ENCODE measurements at places on chromosomes 16 and 17. TPM values are rescaled to one million over a fixed set of nuclear protein-coding genes. Genes with fewer than 3 reads are reported as not detected.

RHOT1 gene
- total RNA-seq, result 61.8 TPM

CCL7 gene
- total RNA-seq, result not detected

SLC35G6 gene
- not detected for total RNA-seq

TOM1L2 gene
- total RNA-seq, result 44.3 TPM

CREBBP gene
- 41.5 TPM for total RNA-seq

PPY gene
- not detected for total RNA-seq

SOX8 gene
- 61.3 TPM for total RNA-seq

NPIPA2 gene
- not detected for total RNA-seq

RNU2-1 gene
- total RNA-seq, result not detected

CCL13 gene
- total RNA-seq, result 1.5 TPM

CCDC137 gene
- 11.9 TPM for total RNA-seq

KIF2B gene
- total RNA-seq, result not detected

CHST4 gene
- 0.50 TPM for total RNA-seq

ZNF200 gene
- total RNA-seq, result 14.9 TPM

GPR139 gene
- total RNA-seq, result 0.72 TPM

SLC13A5 gene
- 1.3 TPM for total RNA-seq

GUCY2D gene
- 0.10 TPM for total RNA-seq

PIPOX gene
- total RNA-seq, result 4.4 TPM

KRT25 gene
- not detected for total RNA-seq

NTN1 gene
- 18.7 TPM for total RNA-seq
